ENCODE measurements at places on chromosomes 12 and 14.
A peak's percentile ranks its signal among the peaks of the same experiment; 100 is the strongest.

- no peak for DNase-seq
These were observed 1027.0 kb downstream of the VRK1 start for GRCh38 chr14:97824218-97824617.

DNA sequence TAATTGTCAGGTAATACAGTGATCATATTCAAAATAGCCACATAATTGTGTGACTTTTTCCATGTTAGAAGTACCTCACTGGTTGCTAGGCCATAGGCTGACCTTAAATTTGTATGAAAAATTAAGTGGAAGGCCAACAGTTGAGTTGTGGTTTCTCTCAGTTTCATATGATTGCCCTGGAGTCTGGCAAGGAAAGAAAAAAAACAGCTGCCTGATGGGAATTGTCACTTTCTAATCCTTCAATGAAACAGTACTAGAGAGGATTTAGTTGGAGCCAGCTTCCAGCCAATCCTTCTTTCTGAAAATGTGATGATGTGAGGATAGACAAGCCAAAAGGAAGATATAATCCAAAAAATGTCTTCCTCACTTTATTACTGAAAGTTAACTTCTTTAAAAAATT is 113.6 kb downstream of the ALX1 start:
- DNase-seq: no peak

GRCh38 chr12:108093209-108093608 is 35.9 kb upstream of the WSCD2 start:
- DNase-seq: no peak

- peak; percentile 53 for DNase-seq
These were observed 485 bp downstream of the SENP1 start for GRCh38 chr12:48105321-48105866.

GRCh38 chr14:55762595-55763232 is 182.7 kb downstream of the KTN1 start:
- no peak for DNase-seq

- no peak for DNase-seq
These were observed 106.2 kb upstream of the RPH3A start for GRCh38 chr12:112685321-112685720.

DNA sequence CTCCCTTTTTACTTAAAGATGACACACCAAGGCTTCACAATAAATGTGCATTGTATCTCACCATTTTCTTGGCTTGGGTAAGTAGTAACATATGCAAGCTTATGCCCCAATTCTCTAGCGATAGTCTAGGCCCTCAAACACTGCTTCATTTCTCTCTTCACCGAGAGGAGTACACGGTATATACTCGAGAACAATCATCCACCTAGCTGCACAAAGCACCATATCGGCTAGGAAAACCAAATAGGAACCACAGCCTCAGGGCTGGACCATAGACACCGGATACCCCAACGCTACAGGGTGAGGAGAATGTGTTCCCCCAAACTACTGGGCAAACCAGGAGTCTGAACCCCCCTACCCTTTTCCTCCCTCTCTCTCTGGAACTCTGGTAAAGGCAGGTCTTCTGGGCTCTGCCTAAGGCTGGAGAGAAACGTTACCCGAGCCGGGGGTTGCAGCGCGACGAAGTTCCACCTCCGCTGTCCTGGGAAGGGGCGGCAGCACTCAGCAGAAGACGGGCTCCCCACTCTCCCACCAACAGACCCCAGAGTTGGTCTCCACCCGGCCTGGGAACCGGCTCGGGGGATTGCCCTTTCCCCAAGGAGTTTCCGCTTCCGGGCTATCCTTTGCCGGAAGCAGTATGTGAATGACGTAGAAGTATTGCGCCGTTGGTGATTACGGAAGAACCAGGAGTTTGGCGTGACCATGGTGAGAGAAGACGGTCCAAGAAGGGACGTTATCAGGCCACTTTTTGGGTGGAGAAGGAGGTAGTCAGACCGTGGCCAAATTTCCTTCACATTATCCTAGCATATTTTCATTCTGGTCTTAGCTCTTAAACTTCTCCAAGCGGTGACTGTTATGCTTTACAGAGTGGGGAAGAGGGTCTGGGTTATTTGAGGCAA is at the start of the genes AREL1 and FCF1:
Gene AREL1 (minus strand): TSS at position 582 of the 896 bp plus-strand sequence. CDS start 27,465 bp downstream, outside the sequence.
Gene FCF1 (plus strand): TSS at position 646 of the 896 bp plus-strand sequence. CDS start 54 bp downstream, at position 700.
- DNase-seq: peak; percentile 87

GRCh38 chr12:64192644-64193444 is 29.3 kb downstream of the KICS2 start:
- no peak for DNase-seq

- DNase-seq: no peak
These were observed 14.2 kb upstream of the NEK9 start for GRCh38 chr14:75141062-75141461.

- no peak for DNase-seq
These were observed 35.1 kb downstream of the ARL1 start for GRCh38 chr12:101372431-101372830.

- DNase-seq: no peak
These were observed 2.8 kb downstream of the GABARAPL1 start for GRCh38 chr12:10215436-10215835.

DNA sequence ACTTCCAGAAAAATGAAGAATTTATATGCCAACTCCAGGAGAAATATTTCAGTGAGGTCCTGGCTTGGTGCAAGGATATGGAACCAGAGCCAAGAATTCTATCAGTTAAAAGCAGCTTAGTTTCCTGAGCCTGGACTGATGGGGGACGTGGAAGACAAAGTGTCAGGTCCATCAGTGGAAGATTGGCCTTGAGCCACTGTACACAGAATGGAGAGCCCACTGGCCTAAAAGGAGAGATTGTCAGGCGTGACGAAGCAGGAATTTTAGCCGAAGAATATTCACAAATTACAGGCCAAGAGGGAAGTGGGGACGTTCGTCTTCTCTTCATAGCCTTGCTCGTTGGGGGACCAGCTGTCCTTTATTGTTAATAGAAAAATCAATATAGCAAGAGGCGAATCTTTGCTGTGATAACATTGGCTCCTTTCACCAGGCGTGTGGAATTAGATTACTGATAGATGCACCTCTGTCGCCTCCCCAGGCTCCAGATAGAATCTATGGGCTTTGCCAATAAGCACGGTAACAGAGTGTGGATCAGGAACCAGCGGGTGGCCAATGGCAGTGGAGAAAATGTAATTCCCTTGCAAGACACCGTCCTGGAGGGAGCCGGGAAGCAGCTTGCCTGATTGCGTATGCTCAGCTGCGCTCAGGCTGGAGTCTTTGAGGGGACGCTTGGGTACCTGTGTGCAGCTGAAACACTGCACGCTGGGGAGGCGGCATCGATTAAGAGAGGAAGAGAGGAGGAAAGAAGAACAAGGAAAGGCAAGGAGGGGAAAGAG is 56.4 kb downstream of the TMEM132C start:
- DNase-seq: no peak

DNA sequence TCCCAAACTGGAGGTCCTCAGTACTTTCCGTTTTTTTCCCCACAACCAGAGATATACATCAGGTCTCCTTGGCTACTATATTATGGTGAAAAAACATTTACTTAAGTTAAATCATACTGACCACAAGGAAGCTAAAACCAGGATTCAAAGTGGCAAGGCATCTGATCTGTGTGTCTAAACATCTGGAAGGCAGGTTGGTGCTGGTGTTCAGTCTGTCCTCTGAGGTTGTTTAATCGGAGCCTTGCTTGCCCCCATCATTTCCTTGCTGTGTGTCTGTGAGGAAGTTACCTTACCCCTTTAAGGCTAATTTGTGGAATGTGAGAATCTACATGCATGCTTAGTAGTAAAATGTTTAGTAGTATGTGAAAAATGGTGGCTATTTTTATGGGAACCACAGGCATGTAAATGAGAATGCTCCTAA is 75.6 kb downstream of the GALNT4 start:
- peak; percentile 43 for DNase-seq

DNA sequence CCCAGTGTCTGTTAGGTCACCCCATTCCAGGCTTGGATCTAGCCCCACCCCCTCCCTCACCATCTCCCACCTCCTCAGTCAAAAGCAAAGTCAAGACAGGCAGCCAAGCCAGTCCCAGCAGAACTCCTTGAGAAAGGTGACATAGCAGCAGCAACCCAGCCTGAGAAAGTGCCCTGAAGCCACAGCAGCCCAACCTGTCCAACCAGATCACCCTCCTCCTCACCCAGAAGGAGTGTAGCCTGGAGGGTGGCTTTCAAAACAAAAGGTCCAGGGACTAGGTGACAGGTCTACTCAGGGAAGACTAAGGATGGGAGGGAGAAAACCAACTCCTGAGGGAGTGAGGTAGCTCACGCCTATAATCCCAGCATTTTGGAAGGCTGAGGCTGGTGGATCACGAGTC is 5.2 kb downstream of the RAB15 start:
- DNase-seq: no peak

All from mammary epithelial cell (primary cell).